Activated CD8-positive, alpha-beta memory T cell treated with anti-CD3 and anti-CD28 coated beads, Interleukin-2, amount 10 ng/mL, durations not matched to agents 7 days and 5 days (primary cell): ENCODE measurements at places on chromosomes 5 and 9.

GRCh38 chr5:172007175-172008110 is 1.0 kb upstream of the FBXW11 start:
- no peak for DNase-seq

DNA sequence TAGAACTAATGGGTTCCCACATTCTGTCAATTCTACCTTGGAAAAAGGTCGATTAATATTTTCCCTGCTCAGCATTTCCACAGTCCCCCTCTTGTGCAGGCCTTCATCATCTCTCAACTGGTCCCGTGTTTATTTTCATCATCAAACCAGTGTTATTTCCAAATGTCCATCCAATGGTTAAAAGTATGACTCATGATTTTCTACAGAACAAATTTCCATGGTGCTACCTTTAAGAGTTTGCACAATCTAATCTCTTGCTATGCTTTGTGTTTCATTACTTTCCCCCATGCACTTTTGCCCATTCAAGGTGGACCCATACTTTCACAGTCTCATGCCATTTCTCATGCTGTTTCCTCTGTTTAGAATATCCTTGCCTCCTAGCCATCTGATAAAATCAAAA is 143.7 kb downstream of the CCDC192 start:
- DNase-seq = no peak

GRCh38 chr5:139696894-139697658 is 48.9 kb downstream of the CXXC5 start:
- DNase-seq = no peak

DNA sequence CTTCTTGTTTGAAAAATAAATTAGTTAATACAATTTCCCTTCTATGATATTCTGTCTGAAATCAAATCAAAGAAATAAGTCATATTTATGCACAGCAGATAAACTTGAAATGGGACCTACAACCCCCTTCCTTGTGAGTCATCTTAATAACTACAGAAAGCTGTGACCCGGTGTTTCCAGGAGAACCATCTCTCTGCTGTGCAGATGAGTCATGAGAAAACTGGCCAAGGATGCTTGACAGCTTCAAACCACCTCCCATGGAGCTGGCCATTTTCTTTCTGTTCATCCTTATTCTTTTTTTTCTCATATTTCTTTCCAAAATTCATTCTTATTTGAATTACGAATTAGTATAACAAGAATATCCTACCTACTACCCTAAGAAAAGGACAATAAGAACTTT is 43.4 kb upstream of the NR4A3 start:
- DNase-seq = peak; percentile 54

GRCh38 chr5:120564013-120564412 is 99.9 kb downstream of the PRR16 start:
- DNase-seq = no peak

GRCh38 chr9:69965416-69966145 is 78.1 kb upstream of the MAMDC2 start:
- no peak for DNase-seq

DNA sequence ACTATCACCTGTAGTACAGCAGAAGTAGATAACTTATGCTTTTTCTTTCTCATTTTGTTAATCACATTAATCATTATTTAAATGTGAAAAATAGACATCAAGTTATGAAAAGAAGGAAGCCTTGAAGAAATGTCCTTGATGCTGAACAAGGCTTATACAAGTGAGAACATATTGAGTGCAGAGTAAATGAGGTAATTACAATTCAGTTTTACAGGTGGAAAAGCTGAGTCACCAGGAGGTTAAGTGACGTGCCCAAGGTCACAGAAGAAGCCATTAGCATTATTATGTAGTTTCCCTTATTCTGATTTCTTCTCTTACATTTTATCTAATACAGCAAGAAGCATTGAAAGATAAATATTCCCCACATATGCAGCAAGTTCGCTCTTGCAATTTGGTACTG is 998.5 kb upstream of the CDH6 start:
- DNase-seq = no peak

- no peak for DNase-seq
These were observed 98.7 kb downstream of the PDE8B start for GRCh38 chr5:77309140-77309539.

GRCh38 chr5:13664377-13664776 is 280.1 kb downstream of the DNAH5 start:
- no peak for DNase-seq

DNA sequence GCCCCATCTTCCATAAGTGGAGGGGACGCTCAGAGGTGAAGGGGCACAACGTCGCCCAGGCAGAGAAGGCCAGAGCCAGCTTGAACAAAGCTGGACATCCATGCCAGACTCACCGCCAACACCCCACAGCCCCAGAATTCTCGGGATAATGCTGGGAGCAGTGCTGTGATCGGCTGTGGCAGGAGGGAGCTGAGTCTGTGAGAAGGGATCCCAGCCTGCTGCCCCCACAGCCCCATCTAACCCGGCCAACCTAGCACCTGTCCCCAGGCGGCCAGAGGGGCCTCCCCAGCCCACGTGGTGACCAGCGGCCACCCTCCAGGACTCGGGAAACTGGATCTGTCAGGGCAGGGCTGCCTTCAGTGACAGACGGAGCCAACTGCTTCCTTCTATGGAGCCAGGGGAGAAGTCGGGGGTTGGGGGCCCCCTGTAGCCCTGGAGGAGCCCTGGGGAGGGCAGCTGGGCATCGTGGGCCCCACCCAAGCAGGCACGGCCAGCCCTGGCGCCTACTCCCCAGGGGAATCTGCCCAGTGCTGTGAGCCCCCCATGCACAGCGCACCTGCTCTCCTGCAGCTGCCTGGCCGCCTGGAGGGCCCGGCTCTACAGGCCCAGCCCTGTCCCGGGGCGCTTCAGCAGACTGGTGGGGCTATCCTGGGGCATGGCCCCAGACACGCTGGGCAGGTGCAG is 6.0 kb downstream of the BRD3 start:
- DNase-seq = no peak

- DNase-seq = no peak
These were observed 28.2 kb downstream of the MRPL36 start for GRCh38 chr5:1771149-1772065.

DNA sequence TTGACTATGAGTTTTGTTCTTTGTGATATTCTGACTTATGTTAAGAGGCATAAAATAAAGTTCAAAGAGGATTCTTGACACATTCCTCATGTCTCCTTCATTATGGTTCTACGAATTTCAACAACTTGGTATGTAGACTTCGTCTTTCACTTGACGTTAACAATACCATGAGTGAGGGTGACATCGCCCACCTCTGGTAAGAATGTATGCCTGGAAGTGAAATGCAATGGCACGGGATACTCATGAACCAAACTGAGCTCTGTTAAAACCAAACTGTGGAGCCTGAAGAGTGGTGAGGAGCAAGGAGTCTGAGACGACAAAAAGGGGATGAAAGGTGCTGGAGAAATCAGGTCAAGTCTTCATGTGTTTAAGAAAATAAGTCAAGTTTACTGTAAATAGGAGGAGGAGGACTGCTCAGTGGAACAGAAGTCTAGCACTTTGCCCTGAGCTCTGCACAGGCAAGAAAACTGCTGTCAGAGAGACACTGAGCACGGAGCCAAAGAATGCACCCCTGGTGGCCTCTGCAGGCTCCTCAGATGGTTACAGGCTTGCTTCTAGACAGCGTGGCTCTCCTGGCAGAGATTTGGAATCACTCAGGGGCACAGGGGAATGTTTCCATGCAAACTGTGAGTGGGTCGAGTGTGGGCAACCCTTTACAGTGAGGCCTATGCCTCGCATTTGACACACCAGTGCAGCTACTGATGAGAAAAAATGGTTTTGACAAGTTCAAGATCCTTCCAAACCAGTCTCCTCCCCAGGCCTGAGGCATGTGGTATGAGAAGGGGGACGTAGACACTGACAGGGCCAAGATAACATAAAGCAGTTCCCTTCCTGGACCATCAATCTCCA is 470.1 kb downstream of the IRX1 start:
- no peak for DNase-seq

DNA sequence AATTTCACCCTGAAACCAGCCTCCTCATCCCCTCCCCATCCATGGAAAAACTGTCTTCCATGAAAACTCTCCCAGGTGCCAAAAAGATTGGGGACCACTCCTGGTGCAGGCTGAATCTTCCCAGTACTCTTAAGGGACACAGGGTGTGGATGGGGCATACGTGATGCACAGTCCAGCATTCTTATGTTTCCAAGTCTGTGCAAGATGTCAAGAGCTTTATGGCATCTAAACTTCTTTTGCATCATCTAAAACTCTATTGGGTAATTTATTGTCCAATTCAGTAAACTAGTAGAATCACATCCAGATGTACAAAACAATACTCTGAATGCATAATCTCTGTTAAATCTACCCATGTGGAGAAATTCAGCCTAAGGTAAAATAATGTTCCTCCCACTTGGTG is 9.3 kb upstream of the FGD3 start:
- no peak for DNase-seq

- no peak for DNase-seq
These were observed 566.0 kb upstream of the DMAC1 start for GRCh38 chr9:8365466-8366160.

- DNase-seq = no peak
These were observed 13.8 kb upstream of the CCL28 start for GRCh38 chr5:43425983-43426382.

DNA sequence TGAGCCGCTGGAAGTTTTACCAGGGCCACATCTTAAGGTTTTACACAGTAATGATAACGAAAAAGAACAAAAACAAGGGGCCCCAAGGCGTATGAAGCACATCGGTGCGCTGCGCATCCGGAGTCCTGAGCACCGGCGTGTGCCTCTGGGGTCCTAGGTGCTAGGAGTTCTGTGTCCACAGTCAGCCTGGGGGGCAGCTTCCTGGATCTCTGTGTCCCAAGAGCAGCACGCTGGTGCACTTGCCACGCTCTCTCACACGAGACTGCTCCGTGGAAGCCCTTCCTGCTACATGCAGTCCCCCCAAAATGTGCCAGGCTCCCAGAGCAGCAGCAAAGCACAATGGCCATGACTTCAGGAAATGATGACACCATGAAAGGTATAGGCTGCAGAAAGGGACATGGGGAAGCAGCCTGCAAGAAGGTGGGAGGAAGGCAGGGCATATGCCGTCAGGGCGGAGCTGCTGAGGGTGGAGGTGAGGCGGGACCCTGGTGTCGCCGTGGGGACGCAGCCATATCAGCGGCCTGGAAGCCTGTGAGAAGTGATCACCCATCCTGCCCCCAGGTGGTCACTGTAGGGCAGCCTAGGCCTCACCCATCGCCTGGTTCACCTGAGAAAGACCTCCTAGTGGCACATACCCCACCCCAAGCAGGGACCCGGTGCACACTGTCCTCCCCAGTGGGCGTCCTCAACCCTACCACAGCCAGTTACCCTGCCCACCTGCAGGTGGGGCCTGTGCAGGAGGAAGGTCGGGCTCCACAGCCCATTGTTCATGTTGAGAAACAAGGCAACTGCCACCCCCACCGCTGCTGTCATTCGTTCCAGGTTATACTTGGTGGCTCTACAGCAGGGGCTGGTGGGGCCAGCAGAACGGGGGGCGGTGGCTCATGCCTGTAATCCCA is 23.6 kb upstream of the SLC6A3 start:
- DNase-seq = no peak

DNA sequence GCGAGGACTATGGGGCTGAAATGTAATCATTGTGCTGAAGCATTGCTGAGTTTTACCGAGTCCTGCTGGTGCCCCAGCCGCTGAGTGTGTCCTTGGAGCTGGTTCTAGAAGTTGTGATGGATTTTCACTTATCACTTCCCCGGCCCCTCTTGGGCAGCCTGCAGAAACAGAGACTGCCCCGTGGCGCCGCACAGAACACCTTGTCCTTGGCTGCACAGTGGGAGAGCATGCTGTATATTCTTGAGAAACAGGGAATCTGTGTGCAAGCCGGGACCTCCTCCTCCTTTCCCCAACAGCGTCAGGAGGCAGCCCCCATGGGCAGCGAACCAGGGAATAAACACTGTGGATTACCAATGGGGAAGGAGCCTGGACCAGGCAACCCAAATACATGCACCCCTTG is 90.6 kb upstream of the RUFY1 start:
- no peak for DNase-seq

GRCh38 chr5:108905805-108906204 is 158.1 kb downstream of the FER start:
- DNase-seq = no peak

DNA sequence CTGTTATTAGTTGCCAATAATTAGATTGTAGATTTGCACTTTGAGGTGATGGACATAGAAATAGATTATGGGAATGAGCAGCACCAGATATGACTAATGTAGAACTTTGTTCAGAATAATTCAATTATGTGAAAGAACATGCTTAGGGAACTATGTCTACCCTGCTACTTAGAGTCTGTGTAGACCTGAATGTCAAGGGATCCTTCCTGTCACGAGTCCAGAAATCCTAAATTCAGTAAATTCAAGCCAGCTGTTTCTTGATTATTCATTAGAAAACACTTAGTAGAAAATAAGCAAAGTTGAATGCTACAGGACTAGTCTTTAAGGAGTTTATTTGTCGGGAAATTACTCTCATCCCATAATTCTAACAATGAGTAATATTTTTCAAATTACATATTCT is 887.3 kb upstream of the SEMA6A start:
- no peak for DNase-seq

GRCh38 chr5:137101544-137101943 is 397.6 kb downstream of the SPOCK1 start:
- no peak for DNase-seq

DNA sequence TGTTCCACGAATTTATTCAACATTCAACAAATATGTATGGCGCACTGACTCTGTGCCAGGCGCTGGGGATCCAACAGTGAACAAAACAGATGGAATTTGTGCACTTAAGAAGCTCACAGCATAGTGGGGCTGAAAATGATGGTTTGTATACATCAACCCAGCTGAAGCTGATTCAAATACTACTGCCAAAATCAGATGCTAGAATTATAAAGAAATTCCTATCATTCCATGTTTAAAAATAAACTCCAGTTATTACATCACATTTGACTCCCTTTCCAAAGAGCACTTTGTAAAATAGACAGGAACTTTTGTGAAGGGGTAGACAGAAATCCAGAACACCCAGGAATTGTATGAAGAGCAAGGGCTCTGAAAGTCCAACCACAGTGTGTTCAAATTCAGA is 54.1 kb downstream of the ZNF608 start:
- DNase-seq = no peak

DNA sequence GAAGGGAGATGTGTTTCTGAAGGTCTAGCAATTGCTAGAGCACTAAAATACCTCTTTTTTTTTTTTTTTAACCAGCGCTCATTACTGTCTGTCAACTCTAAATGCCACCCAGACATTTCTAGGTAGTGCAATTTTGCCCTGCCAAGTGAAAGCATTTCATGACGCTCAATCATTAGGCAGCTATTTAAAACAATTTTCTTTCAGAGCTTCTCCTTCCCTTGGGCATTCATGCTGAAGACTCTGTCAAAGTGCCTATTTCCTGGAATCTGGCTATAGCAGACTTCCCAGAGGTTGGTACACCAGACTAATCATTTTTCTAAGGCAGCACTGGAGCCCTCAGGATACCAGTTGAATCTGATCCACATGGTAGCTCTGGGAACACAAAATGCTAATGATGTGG is 97.0 kb upstream of the ANKRD55 start:
- no peak for DNase-seq
